ENCODE measurements at places on chromosomes 4 and X.

GRCh38 chrX:124540474-124540873 lies 194.1 kb downstream of the SH2D1A start:
- no peak for DNase-seq

DNA sequence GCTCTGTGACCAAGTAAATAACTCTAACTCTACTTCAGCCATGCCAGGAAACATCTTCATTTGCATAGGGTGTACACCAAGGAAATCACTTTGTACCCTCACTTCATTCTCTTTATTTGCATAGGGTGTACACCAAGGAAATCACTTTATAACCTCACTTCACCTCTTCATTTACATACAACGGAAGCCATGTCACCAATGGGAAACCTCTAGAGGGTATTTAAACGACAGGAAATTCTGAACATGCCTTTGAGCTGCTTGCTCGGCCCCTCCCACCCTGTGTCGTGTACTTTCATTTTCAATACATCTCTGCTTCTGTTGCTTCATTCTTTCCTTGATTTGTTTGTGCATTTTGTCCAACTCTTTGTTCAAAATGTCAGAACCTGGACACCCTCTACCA lies 848.1 kb upstream of the FRG1 start:
- no peak for DNase-seq

- DNase-seq: no peak
Measured at GRCh38 chr4:14504162-14504561, 498.1 kb upstream of the CPEB2 start.

- DNase-seq: no peak
Measured at GRCh38 chr4:40688446-40689095, 58.9 kb upstream of the RBM47 start.

GRCh38 chr4:153018684-153019083 lies 82.6 kb downstream of the FHDC1 start:
- no peak for DNase-seq

DNA sequence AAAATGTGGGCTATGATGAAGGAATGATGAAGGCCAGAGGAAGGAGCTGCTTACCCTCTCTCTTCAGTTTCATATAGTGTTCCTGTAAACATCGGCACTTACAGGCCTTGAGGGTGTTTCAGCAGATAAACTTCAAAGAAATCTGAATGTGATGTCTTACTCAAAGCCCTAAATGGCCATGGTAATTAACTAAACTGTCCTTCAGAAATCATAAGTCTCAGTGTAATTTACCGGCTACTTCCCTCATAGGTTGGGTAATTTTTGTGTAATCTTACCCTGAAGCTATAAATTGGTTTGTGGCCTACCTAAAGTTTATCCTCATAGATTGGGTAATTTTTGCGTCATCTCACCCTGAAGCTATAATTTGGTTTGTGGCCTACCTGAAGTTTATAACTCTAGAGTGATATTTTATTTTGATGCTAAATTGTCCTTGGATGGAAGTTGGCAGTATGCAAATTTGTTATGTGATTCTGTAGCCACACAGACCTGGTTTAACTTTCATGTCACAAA lies 2700.3 kb downstream of the ARAP2 start:
- DNase-seq: no peak

- DNase-seq: no peak
Measured at GRCh38 chr4:54837576-54838140, 179.9 kb downstream of the KIT start.

DNA sequence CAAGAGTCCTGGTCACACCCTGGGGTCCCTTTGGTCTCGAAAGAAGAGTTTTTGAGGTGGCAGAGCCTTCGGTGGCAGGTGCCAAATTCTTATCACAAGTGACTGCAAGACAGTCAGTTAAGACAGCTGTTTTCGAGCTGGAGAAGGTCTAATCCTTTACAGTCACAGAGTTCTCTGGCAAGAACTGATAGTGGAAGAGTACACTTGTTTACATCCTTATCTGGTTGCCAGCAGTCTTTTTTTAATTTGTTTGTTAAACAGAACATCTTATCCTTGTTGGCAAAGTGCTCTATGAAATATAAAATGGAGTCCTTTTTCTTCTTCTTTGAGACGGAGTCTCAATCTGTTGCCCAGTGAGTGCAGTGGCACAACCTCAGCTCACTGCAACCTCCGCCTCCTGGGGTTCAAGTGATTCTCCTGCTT lies 50.4 kb upstream of the ELOVL6 start:
- DNase-seq: no peak
